Naive thymus-derived CD4-positive, alpha-beta T cell (primary cell): ENCODE measurements at places on chromosomes 4 and X. TPM values are rescaled to one million over a fixed set of nuclear protein-coding genes. Genes with fewer than 3 reads are reported as not detected.

EDNRA gene
- not detected for total RNA-seq

MTHFD2L gene
- 13.7 TPM for total RNA-seq

CLDN34 gene
- total RNA-seq = not detected

ZDHHC9 gene
- 6.4 TPM for total RNA-seq

RAB40AL gene
- total RNA-seq = 0.28 and 0.48 TPM in 2 replicates

TLR2 gene
- total RNA-seq = 6.5 TPM

NLGN4X gene
- not detected for total RNA-seq

ARR3 gene
- not detected for total RNA-seq

SULT1E1 gene
- not detected in 2 replicates for total RNA-seq

DNA sequence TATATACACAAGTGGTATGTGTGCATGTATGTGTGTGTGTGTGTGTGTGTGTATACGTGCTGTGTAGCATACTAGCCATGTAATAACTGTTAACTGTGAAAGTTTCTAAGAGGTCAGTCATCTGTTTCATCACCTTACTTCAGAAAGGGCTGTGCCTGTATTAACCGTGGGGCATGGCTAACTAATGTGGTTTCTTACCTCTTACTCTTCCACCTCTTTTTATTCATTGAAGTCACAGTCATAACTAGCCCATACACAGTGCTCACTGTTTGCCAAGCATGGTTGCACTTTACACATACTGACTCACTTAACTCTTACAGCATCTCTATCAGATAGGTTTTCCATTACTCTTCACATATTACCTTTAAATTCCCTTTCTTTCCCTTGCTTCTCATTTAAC is 23.7 kb upstream of the LRAT start:
- no peak overlapping the region for H3K27ac ChIP-seq
- H3K36me3 ChIP-seq = no peaks in the 10 kb centered on the region
- no peak overlapping the region for H3K4me3 ChIP-seq
- no peaks in the 10 kb centered on the region for H3K27me3 ChIP-seq
- no peaks in the 10 kb centered on the region for H3K4me1 ChIP-seq

DNA sequence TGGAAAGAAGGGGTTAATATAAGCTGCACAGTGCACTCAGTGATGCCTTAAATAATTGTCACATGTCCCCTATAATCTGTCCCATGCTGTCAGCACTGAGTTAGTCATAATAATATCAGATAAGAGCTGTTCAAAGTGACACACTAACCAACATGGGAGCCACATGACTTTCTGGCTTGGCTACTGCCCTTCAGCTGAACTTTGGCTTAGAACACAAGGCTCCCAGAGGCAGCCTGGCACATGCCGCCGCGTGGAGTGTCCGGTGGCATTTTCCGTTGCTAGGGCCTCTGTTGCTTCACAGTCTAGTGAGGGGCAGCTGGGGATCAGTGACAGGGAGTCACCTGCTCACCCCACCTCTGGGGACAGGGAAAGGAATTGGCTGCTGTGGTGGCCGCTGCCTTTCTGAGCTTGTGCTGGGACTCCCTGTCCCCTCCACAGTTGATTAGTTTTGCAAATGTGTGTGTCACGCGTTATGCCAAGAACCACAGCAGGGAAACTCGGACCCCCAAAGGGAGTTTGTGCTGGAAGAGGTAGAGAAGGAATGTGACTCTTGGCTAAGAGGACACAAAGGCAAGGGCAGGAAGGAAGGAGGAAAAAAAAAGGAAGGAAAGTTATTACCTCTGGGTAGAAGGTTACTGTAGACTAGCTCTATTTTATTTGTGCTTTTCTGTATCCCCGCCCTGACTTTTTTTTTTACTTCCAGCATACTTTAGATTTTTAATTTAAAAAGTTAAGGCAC is 41.1 kb upstream of the PPARGC1A start:
- H3K36me3 ChIP-seq = no peaks in the 10 kb centered on the region
- no peak for DNase-seq
- no peaks in the 10 kb centered on the region for H3K27me3 ChIP-seq
- no peak overlapping the region for H3K27ac ChIP-seq

DNA sequence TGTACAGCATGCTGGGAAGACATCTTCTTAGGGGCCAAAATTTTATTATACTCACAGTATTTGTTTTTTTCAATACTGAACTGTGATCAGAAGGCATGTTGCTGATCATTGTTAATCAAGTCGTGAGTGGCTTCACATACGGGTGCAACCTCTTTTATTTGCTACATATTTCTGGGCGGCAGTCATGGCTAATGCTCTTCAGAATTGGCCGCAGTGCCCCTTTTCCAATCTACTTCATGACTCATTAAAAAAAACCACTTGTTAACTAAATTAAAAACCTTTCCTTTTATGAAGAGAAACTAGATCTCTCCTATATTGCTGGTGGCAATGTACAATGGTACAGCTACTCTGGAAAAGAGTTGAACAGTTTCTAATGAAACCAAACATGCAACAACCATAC is 101.5 kb upstream of the C1GALT1C1 start:
- no peak overlapping the region for H3K4me3 ChIP-seq
- no peaks in the 10 kb centered on the region for H3K27me3 ChIP-seq
- no peaks in the 10 kb centered on the region for H3K36me3 ChIP-seq

DNA sequence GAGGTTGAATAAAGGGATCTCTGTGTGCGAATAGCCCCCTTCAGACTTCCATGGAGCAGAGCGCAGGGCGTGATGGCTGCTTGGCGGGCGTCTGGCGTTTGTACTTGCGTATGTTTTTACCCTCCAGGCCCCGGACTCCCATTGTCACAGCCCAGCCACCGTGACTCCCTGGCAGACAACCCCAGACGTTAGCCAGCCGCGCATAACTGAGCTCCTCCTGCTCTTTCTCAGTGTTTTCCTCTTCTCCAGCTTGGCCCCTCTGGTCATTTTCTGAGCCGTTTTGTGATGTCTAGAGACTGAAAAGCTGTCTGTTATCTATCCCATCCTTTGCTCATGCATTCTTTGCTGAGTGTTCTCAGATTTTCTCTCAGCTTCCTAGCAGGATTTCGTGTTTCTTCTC is 54.3 kb downstream of the IGFBP7 start:
- no peaks in the 10 kb centered on the region for H3K36me3 ChIP-seq
- H3K27me3 ChIP-seq = no peaks in the 10 kb centered on the region
- no peak for DNase-seq
- H3K27ac ChIP-seq = no peak overlapping the region
- H3K4me3 ChIP-seq = no peak overlapping the region
- H3K4me1 ChIP-seq = no peaks in the 10 kb centered on the region

GRCh38 chr4:83118869-83119268 is 4.3 kb upstream of the PLAC8 start:
- no peak for DNase-seq
- H3K36me3 ChIP-seq = no peaks in the 10 kb centered on the region
- H3K4me1 ChIP-seq = peaks cover 19% of the 10 kb centered on the region

DNA sequence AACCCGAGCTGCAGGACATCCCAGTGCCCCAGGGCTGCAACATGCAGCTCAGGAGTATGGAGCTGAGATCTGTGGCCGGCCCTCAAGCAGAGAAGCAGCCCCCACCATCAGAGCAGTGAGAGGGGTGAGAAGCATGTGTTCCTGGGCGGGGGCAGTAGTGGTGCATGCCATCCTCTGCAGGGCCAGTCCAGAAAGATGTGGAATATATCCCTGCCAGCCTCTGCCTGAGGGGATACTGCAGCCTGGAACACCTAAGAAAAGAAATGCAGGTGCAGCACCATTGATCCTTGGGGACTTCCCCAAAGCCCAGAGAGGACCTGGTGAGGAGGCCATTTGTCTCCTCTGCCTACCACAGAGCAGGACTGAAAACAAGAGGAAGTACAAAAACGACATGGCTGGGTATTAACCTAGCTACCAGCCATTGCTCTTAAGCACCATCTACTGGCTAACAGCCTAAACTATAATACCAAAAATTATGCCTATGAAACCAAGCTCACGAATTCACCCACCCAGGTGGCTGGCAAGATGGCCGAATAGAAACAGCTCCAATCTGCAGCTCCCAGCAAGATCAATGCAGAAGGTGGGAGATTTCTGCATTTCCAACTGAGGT is 158.8 kb downstream of the ADGRA3 start:
- no peak overlapping the region for H3K4me3 ChIP-seq
- H3K27ac ChIP-seq = no peak overlapping the region
- no peaks in the 10 kb centered on the region for H3K36me3 ChIP-seq

DNA sequence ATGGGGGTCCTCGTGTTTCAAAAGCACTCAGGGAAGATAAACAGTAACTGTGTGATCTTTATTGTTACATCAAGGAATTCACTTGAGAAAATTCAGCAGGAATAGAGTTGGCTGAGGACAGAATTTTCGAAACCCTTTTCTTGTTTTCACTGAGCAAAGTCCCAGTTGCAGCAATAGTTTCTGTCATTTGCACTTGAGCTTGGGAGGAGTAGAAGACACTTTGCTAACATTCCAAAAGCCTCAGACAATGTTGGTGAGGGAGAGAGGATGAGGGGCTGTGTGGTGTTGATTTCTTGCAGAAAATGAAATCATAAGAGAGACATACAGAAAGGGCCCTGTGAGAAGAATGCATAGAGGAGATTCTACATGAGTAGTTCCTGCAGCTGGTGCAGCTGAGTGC is 151.9 kb upstream of the DIPK2B start:
- no peaks in the 10 kb centered on the region for H3K4me1 ChIP-seq
- H3K36me3 ChIP-seq = no peaks in the 10 kb centered on the region
- no peaks in the 10 kb centered on the region for H3K27me3 ChIP-seq
- H3K4me3 ChIP-seq = no peak overlapping the region

GRCh38 chr4:138398322-138398721 is 156.2 kb upstream of the SLC7A11 start:
- no peaks in the 10 kb centered on the region for H3K4me1 ChIP-seq
- no peak for DNase-seq
- H3K27me3 ChIP-seq = no peaks in the 10 kb centered on the region
- H3K27ac ChIP-seq = no peak overlapping the region
- H3K36me3 ChIP-seq = no peaks in the 10 kb centered on the region
- no peak overlapping the region for H3K4me3 ChIP-seq

GRCh38 chr4:15805583-15806517 is 27.7 kb downstream of the CD38 start:
- DNase-seq = peak; percentile 54
- H3K27me3 ChIP-seq = no peaks in the 10 kb centered on the region
- H3K4me3 ChIP-seq = no peak overlapping the region
- peaks cover 4% of the 10 kb centered on the region for H3K4me1 ChIP-seq

DNA sequence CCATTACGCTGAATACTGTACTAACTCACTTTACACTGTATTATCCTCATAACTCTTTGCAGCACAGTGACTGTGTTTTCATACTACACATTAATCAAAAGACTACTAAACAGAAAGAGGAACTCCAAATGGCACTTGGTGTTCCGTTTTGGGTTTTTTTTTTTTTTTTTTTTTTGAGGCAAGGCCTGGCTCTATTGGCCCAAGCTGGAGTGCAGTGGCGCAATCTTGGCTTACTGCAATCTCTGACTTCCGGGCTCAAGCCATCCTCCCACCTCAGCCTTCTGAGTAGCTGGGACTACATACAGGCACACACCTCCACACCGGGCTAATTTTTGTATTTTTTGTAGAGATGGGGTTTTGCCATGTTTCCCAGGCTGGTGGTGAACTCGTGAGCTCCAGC is 10.7 kb downstream of the KLHL8 start:
- no peaks in the 10 kb centered on the region for H3K27me3 ChIP-seq
- H3K4me1 ChIP-seq = no peaks in the 10 kb centered on the region
- H3K27ac ChIP-seq = no peak overlapping the region

- H3K27ac ChIP-seq = no peak overlapping the region
- H3K4me3 ChIP-seq = no peak overlapping the region
- H3K4me1 ChIP-seq = no peaks in the 10 kb centered on the region
- DNase-seq = no peak
These were observed 155.8 kb downstream of the ATP10D start for GRCh38 chr4:47640911-47641310.

- no peak overlapping the region for H3K27ac ChIP-seq
- H3K27me3 ChIP-seq = no peaks in the 10 kb centered on the region
- DNase-seq = no peak
- H3K36me3 ChIP-seq = no peaks in the 10 kb centered on the region
- H3K4me3 ChIP-seq = no peak overlapping the region
These were observed 25.4 kb upstream of the GNRHR start for GRCh38 chr4:67779631-67780030.

DNA sequence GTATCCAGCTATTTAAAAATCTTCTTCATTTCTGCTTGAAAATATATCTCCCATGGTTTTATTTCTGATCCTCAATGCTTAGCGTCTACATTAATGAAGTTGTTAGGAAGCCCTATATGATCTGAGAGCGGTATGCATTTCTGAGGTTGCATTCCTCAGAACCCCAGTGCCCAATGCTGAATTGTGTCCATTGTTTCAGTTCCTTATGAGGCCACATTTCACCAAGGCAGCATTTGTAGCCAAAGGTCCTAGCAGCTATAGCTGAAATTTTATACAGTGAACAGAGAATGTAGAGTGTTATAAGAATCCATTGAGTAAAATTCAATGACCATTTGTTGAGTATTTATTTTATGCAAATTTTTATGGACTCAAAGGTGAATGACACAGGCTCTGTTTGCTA is 209.5 kb downstream of the PCDH7 start:
- no peak overlapping the region for H3K27ac ChIP-seq
- no peaks in the 10 kb centered on the region for H3K4me1 ChIP-seq
- DNase-seq = no peak
- no peaks in the 10 kb centered on the region for H3K36me3 ChIP-seq

GRCh38 chrX:47422444-47422843 is 52.1 kb downstream of the ZNF157 start:
- no peak overlapping the region for H3K4me3 ChIP-seq
- DNase-seq = no peak
- H3K36me3 ChIP-seq = no peaks in the 10 kb centered on the region
- no peaks in the 10 kb centered on the region for H3K27me3 ChIP-seq

DNA sequence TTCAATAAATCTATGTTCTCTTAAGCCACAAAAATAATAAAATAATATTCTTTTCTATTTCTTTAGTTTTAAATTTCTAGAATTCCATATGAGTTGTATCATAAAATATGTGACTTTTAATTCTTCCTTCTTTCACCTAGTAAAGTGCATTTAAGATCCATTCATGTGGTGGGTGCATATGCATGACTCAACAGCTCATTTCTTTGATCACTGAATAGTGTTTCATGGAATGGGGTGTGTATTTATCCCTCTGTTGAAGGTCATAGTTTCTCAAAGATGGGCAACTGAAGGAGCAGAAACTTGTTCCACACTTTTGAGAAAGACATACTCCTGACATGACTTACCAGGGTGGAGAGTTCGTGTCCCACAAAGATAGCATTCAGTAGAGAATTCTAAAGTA is 1230.3 kb upstream of the AGA start:
- no peaks in the 10 kb centered on the region for H3K36me3 ChIP-seq
- H3K27me3 ChIP-seq = no peaks in the 10 kb centered on the region
- H3K27ac ChIP-seq = no peak overlapping the region
- no peak for DNase-seq
- H3K4me3 ChIP-seq = no peak overlapping the region
- H3K4me1 ChIP-seq = no peaks in the 10 kb centered on the region

DNA sequence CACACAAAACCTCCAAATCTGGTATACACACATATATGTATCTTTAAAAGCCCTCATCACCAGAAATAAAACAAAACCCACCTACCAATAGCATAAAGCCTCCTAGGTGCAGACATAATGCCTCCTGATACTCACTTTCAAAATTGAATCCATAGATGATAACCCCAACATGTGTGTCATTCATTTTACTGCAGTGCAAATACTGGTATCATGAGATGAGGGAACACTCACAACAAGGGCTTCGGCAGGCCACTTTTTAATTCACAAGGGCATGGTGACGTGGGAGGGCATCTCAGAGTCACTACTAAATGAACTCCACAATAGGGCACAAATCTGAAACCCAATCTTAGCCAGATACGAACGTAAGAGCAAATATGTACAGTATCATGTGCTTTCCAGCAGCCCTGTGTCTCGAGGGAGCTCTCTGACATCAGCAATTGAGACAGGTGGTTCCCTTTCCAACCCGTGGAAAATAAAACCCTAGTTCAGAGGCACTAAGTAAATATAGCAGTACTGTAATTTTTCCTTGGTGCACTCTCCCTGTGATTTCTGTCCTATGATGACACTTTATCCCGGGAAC is 14.1 kb upstream of the PPARGC1A start:
- DNase-seq = no peak
- no peak overlapping the region for H3K27ac ChIP-seq
- H3K36me3 ChIP-seq = no peaks in the 10 kb centered on the region
- no peaks in the 10 kb centered on the region for H3K4me1 ChIP-seq
- no peak overlapping the region for H3K4me3 ChIP-seq
